ENCODE measurements at places on chromosomes 5 and 9. TPM values are rescaled to one million over a fixed set of nuclear protein-coding genes. Genes with fewer than 3 reads are reported as not detected.
A peak's percentile ranks its signal among the peaks of the same experiment; 100 is the strongest.

Gene HNRNPH1
- 788 TPM for total RNA-seq

Gene HSD17B3
- 0.37 TPM for total RNA-seq

Gene LTC4S
- total RNA-seq: 5.0 TPM

Gene NKD2
- 20.4 TPM for total RNA-seq

Gene NRARP
- 22.2 TPM for total RNA-seq

Gene CNTLN
- 5.1 TPM for total RNA-seq

Gene VAV2
- 33.2 TPM for total RNA-seq

Gene GPR151
- not detected for total RNA-seq

Gene RELL2
- total RNA-seq: 8.7 TPM

DNA sequence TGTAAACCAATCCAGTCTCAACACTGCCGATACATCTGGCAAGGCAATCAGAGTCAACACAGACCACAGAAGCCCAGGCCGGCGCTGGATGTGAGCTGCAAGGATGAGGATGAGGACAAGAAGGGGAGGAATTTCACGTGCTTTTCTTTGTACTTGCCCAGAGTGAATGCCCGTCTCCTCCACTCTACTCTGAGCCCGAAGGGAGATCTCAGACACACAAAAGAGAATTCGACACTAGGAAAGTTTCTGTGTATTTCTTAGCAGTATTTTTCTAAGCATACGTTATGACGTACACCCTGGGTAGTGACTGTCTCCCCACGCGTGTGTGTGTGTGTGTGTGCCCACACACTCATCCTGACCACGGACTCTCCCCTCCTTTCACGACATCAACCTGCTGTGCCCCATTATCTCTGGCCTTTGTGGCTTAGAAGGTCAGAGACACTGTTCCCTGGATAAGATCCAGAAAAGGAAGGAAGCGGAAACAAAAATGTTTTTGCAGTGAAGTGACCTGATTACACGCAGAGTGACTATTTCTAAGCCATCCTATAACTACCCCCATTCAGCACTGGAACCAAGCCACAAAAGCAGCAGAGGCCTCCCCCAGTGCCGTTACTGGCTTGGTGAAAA is 227.3 kb upstream of the DAPK1 start:
- DNase-seq: no peak
- no peak overlapping the region for H3K4me3 ChIP-seq
- H3K4me1 ChIP-seq: no peaks in the 10 kb centered on the region
- H3K27ac ChIP-seq: no peak overlapping the region

DNA sequence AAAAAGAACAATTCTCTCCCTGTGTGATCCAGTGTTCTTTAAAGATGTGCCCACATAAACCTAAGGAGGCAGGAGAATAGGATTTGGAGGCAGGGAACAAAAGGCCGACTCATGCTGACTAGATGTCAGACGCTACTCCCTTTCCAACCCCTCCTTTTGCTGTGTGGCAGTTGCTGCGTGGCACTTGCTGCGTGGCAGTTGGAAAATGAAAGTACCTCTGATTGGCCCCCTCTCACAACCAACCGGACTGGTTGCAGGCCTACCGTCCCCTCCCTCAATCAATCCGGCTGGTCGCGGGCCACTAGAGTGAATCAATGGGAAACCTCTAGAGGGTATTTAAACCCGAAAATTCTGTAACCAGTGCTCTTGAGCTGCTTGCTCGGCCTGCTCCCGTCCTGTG is 551.0 kb downstream of the KIF4B start:
- H3K4me1 ChIP-seq: no peaks in the 10 kb centered on the region
- H3K27ac ChIP-seq: no peak overlapping the region

GRCh38 chr9:89179540-89179894 is 899 bp upstream of the SHC3 start:
- DNase-seq: no peak
- peak overlapping the region; percentile 93 for H3K27ac ChIP-seq
- peak overlapping the region; percentile 51 for H3K4me3 ChIP-seq

DNA sequence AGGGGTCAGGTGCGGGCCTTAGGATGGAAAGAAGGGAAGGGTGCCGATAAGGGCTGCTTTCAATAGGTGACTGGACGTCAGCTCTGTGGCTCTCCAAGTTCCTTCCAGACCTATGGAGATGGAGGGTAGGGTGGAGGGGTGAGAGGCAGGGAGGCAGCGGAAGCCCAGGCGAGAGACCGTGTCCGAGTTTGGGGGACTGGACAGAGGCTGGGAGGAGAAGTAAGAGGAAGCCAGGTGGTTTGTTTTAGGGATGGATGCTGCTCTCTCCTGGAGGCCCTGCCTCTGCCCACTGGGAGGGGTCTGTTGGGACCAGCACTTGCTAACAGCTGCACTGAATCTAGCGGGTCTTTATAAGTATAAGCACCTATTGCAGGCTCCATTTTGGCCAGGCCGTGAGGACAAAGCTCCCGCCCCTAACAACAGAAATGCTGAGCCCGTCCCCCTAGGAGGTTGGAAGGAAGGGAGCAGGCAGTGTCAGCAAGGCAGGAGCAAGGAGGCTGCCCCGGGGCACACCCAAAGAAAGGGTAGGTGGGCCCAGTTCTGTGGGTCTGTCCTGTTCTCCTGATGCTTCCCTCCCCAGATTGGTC is 167.5 kb downstream of the DAB2IP start:
- peaks cover 10% of the 10 kb centered on the region for H3K4me1 ChIP-seq
- peaks cover 10% of the 10 kb centered on the region for H3K27me3 ChIP-seq
- no peaks in the 10 kb centered on the region for H3K36me3 ChIP-seq
- H3K27ac ChIP-seq: no peak overlapping the region
- H3K4me3 ChIP-seq: no peak overlapping the region

DNA sequence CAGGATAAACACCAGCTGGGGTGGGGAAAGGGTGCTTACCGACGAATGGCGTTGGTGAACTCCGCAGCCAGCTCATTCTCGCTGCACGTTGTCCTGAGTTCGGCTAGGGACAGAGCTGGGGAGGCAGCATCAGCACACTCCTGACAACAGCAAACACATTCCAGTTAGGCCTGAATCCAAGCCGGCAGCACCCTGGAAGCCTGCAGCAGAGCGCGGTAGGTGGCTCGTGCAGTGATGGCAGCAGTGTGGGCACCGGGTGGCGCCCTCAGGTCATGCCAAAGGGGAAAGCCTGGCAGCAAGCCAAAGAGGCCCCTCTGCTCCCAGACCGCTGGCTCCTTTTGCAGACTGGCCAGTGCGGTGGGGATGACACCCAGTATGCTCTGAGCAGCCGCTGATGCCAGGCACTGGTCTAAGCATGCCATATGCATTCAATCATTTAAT is 66.9 kb downstream of the DCP2 start:
- DNase-seq: no peak
- H3K4me1 ChIP-seq: peaks cover 24% of the 10 kb centered on the region
- H3K36me3 ChIP-seq: no peaks in the 10 kb centered on the region
- no peaks in the 10 kb centered on the region for H3K27me3 ChIP-seq

- H3K4me3 ChIP-seq: no peak overlapping the region
- no peaks in the 10 kb centered on the region for H3K4me1 ChIP-seq
- no peak overlapping the region for H3K27ac ChIP-seq
Observed at GRCh38 chr5:164518067-164518740, 1012.8 kb downstream of the MAT2B start.

- no peak overlapping the region for H3K27ac ChIP-seq
- H3K4me1 ChIP-seq: no peaks in the 10 kb centered on the region
- H3K36me3 ChIP-seq: no peaks in the 10 kb centered on the region
- peaks cover 4% of the 10 kb centered on the region for H3K27me3 ChIP-seq
Observed at GRCh38 chr5:76927961-76928360, 24.9 kb upstream of the CRHBP start.

GRCh38 chr5:78541086-78541654 is 107.4 kb downstream of the LHFPL2 start:
- no peak overlapping the region for H3K4me3 ChIP-seq
- H3K27ac ChIP-seq: no peak overlapping the region
- no peaks in the 10 kb centered on the region for H3K36me3 ChIP-seq
- H3K27me3 ChIP-seq: no peaks in the 10 kb centered on the region

DNA sequence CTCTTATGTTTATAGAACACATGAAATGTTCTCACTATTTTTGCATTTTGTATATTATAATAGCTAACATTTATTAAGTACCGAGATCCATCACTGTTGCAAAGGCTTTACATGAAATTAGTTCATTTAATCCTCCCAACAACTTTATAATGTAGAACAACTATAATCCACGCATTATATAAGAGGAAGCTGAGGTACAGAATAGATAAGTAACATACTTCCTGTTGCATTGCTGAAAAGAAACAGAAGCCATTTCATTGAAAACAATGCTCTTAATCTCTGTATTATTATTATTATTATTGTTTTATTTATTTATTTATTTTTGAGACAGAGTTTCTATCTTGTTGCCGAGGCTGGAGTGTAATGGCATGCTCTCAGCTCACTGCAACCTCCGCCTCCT is 7.9 kb upstream of the INSYN2B start:
- no peak overlapping the region for H3K27ac ChIP-seq
- no peak for DNase-seq
- no peaks in the 10 kb centered on the region for H3K36me3 ChIP-seq
- H3K4me3 ChIP-seq: no peak overlapping the region
- peaks cover 75% of the 10 kb centered on the region for H3K27me3 ChIP-seq

DNA sequence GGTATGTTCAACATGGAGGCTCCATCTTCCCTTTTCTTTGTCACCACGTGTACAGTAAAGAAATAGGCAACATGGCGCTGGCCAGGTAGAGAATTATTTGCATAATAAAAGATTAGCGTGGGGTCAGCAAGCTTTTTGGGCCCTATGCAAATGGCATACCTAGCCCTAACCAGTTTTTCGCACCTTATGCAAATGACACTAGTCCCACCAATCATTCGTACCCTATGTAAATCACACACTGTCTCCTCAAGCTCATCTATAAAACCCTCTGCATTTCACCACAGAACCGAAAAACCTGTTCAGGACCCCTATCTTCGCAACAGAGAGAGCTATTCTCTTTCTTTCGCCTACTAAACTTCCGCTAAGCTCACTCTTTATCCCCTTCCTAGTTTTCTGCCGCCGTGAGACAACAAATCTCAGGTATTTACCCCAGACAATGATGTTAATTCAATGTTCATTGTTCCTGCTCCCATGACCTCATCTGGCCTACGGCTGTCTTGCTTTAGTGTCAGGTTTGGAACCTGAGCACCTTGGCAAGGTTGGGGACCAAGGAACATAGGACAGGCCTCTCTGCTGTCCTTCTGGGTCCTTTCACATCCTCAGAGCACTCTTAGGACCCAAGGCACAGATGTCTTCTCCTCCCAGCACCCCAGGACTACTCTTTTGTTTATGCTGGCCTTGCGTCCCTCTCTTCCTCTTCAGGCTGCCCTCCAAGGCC is 180.7 kb upstream of the RAI14 start:
- peaks cover 4% of the 10 kb centered on the region for H3K27me3 ChIP-seq
- no peaks in the 10 kb centered on the region for H3K36me3 ChIP-seq
- no peak for DNase-seq

- peak overlapping the region; percentile 41 for H3K27ac ChIP-seq
- no peak for DNase-seq
- H3K27me3 ChIP-seq: no peaks in the 10 kb centered on the region
- H3K4me3 ChIP-seq: no peak overlapping the region
- H3K36me3 ChIP-seq: no peaks in the 10 kb centered on the region
- peaks cover 15% of the 10 kb centered on the region for H3K4me1 ChIP-seq
Observed at GRCh38 chr9:36566813-36567221, 5.9 kb upstream of the MELK start.

DNA sequence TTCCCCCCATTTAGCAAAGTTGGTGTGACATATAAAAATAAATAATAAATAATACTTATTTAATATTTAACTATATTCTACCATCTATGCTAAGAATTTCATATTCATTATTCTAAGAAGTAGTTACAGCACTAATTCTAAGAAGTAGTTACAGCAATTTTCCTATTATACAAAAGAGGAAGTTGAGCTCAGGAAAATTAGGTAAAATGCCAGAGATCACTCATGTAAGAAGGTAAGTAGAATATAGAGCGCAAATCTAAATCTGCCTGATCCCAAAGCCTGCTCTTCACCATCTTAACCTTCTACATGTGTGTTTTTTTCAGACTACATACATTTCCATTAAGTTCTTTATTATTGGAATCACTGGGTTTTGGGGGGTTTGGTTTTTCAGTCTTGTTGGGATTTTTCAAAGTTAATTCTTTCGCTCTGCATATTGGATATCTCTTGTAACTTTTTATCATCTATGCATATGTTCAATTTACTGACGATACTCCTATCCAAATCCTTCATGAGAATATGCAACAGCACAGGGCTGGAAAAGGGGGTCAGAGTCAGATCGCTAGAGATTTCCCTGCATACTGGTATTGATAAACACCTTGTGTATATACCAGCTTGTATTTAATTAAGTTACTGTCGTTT is 852.1 kb downstream of the MAT2B start:
- H3K27ac ChIP-seq: no peak overlapping the region
- no peaks in the 10 kb centered on the region for H3K36me3 ChIP-seq
- H3K4me3 ChIP-seq: no peak overlapping the region
- H3K4me1 ChIP-seq: no peaks in the 10 kb centered on the region

DNA sequence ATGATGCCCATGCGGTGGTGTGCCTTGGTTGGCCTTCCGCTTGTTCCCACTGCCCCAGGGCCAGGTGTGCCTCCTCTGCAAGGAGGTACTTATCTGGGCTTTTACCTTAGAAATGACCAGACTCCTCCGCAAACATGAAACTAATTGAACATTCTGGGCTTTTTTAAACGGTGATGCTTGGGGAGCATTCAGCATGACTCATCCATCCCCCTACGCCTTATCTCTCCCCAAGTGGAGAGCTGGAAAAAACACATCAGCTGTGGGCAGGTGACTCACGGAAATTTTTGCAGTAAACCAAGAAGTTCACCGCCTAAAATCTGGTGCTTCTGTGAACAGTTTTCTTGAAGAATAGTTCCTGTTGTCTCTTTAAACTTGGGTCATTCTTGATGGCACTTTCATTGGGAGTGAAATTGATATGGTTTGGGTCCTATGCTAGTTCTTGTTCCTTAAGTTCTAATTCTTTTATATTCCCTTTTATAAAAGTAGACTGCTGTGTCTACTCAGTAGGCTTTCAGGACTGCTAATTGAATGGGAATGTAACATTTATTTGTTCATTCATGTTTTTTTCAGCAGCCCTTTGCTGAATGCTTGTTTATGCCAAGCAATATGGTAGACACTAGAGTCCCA is 39.6 kb downstream of the SFXN1 start:
- peak; percentile 8 for DNase-seq
- peaks cover 71% of the 10 kb centered on the region for H3K36me3 ChIP-seq
- peak overlapping the region; percentile 74 for H3K27ac ChIP-seq
- peaks cover 16% of the 10 kb centered on the region for H3K4me1 ChIP-seq
- no peak overlapping the region for H3K4me3 ChIP-seq

DNA sequence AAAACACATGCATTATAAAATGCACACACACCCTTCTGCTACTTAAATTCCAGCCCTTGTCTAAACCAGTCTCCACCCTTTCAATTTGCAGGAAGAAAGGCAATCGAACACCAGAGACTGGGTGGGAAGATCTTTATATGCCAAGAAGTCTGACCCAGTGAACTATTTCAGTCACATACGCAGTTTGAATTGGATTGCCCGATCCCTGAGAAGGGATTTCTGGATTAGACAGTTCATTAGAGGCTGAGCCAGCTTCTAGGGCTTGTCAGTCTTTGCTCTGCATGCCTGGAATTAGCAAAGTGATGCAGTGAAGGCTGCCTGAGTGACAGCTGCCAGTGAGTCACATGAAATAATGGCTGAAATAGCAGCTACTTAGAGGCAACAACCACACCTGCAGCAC is 159.9 kb downstream of the PPP2R2B start:
- DNase-seq: no peak
- H3K4me1 ChIP-seq: no peaks in the 10 kb centered on the region
- H3K27me3 ChIP-seq: no peaks in the 10 kb centered on the region
- no peak overlapping the region for H3K4me3 ChIP-seq
- H3K27ac ChIP-seq: no peak overlapping the region

Measured in HCT116 (cell line).